Activated naive CD4-positive, alpha-beta T cell treated with anti-CD3 and anti-CD28 coated beads for 36 hours (primary cell): ENCODE measurements at places on chromosomes 1 and 21. TPM values are rescaled to one million over a fixed set of nuclear protein-coding genes. Genes with fewer than 3 reads are reported as not detected.

OR10J1 gene
- total RNA-seq: not detected

PLEKHN1 gene
- total RNA-seq: 0.69 TPM

TPTE gene
- not detected for total RNA-seq

SPRR5 gene
- total RNA-seq: not detected

IL12RB2 gene
- total RNA-seq: 82.9 TPM
